Stimulated activated CD8-positive, alpha-beta memory T cell treated with anti-CD3 and anti-CD28 coated beads, Interleukin-7, amount 100 ng/mL, for 48 hours (primary cell): ENCODE measurements at places on chromosomes 13 and 19.

DNA sequence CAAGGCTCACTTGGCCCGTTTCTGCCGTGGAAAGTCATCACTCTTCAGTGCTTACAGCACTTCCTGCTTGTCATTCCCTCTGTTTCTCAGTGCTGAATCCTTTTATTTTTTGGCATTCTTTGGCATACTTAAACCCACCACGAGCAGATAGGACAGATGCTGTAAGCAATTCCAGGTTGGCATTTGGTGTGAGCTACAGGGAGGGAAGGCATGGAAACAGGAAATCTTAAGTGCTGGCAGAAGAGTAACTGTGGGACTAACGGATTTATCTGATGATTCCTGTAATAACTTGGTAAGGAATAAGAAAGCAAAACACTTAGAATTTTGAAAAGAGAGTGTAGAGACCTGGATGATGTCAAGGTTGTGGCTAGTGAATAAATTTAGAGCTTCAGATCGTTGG lies 273.4 kb downstream of the GPC6 start:
- no peak for DNase-seq

GRCh38 chr19:35925501-35925900 lies 10.7 kb upstream of the LRFN3 start:
- no peak for DNase-seq

DNA sequence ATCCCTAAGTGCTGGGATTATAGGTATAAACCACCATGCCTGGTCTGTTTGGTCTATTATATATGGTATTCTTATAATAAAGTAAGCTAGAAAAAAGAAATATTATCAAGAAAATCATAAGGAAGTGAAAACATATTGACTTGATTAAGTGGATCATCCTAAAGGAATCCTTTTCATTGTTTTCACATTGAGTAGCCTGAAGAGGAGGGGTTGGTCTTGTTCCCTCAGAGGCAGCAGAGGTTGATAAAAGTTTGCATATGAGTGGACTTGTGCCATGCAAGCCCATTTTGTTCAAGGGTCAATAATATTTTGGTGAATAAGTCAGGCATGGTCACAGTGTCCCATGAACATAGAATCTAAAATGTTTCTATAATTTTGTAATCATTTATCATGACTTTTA lies 52.7 kb downstream of the ZNF627 start:
- DNase-seq = no peak

GRCh38 chr19:36058481-36059179 lies 3.9 kb downstream of the WDR62 start:
- DNase-seq = no peak

GRCh38 chr19:47406711-47407416 lies 12.5 kb downstream of the MEIS3 start:
- DNase-seq = no peak

- DNase-seq = no peak
These were observed 1.6 kb downstream of the LYL1 start for GRCh38 chr19:13100841-13101589.

- DNase-seq = no peak
These were observed 7.5 kb upstream of the SLC39A3 start for GRCh38 chr19:2747349-2747748.
